ENCODE measurements at places on chromosomes 5 and 9.

- DNase-seq = no peak
Observed at GRCh38 chr5:132601071-132601728, 44.4 kb downstream of the RAD50 start.

DNA sequence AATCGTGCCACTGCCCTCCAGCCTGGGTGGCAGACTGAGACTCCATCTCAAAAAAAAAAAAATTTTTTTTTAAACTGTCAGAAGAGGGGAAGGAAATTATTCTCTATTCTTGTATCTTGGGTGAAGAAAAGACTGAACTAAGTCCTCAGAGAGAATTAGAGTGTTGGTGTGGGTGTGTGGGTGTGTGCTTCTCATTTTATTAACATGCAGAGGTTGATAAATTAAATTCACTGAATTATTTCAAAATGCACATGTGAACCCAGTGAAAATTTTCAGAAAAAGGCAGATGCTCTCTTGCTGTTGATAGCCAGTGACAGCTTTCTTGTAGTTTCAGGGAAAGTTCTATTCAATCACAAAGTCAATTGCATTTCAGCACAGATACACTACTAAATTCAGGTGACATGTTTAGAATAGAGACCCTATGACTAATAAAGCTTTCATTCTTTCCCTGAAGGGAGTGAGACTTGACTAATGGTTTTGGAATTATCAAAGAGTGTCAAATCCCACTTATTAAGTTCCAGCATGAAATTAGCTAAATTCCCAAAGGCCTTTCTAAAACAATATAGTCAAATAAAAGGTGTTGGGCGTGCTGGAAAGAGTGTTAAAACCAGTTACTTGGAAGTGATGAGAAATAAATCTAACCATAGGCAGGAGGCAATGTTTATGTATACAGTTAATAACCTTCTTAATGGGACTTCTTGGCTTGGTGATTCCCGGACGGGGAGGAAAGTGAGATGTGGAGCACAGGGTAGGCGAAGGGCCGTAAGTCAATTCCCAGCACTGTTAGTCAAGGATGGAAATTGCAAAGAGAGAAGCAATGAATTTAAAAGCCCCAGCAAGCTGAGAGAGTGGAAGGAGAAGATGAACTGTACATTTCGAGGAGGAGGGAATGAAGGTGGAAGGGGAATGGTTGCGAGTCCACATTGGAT lies 103.2 kb upstream of the SPATA31D4 start:
- no peak for DNase-seq

GRCh38 chr5:93460286-93460685 lies 120.7 kb downstream of the NR2F1-AS1 start:
- DNase-seq = no peak

DNA sequence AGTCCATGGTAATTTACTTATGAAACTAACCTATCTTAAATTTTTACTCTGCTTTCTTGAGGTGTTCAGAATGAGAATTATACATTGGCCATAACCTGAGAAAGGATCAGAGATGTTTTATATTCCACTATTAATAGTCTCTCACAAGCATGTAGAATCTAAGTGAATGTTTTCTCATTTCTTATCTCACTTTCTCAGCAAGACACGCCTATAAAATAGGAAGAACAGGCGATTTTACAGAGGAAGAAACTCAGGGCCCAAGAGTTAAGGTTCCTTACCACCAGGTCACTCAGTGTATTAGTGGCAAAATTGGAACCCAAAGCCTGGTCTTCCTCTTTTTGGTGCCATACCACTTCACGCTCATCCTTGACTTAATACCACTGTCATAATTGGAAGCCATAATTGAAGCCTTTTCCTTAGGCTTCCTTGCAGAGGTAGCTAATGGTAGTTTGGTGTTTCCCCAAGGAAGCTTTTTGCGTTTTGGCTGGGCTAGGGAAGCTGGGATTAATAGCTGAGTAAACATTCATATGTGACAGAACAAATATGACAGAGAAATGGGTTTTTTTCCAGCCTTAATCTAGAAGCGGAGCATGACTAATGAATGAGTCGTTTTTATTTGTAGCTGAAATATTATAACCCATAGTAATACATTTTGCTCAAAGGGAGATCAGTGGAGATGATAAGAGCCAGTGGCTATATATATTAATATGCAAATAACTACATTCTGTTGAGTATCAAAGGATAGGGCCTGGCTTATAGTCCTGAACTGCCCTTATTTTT lies 16.9 kb downstream of the HMGXB3 start:
- no peak for DNase-seq

DNA sequence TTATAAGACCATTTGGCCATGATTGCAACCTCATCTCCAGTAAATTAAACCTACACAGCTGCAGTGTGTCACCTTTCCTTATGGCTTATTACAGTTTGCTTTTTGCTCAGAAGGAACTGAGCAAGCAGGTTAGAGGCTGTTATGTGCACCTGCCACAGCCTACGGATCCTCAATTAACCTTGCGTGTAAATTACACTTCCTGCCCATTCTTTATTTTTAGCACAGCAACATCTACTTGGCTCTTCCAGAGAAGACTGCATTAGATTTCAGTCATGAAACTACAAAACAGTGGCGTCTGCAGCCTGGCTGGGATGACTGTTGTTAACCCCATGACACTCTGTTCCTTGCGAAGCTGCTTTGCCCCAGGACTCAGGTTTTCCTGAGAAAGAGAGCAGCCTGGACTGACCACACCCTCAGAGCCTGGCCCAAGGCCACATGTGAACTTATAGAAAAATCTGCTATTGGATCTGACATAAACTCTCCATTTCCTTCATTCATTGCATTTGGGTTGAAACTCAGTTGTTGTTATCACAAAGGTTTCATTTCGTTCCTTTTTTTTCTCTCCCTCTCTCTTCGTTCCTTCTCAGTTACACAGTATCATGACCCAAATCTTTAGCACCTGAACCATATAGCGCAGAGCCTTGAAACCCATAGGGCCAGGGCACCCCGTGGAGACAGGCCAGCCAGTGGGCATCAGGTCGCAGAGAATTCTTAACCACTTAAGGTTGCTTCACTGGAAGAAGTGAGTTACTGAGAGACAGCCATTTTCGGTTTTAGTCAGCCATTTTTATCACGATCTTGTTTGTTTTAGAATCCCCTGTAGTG lies 138.6 kb downstream of the PALM2AKAP2 start:
- peak; percentile 15 for DNase-seq

DNA sequence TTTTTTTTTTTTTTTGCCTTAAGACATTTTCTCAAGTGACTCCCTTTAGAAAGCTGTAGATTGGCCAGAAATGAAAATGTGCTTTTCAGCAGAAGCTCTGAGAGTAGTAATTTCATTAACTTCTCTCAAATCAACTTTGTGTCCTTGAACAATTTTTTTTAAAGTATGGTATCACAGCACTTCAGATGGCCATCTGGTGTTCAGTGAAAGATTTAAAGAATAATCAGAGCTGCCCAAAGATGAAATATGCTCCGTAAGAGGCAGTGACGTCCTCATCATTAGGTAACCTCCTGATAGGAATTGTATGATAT lies 43.0 kb upstream of the PCAT7 start:
- DNase-seq = no peak

- no peak for DNase-seq
Observed at GRCh38 chr5:165149431-165149830, 1644.0 kb downstream of the MAT2B start.

- no peak for DNase-seq
Observed at GRCh38 chr9:18260521-18260920, 213.4 kb upstream of the ADAMTSL1 start.

DNA sequence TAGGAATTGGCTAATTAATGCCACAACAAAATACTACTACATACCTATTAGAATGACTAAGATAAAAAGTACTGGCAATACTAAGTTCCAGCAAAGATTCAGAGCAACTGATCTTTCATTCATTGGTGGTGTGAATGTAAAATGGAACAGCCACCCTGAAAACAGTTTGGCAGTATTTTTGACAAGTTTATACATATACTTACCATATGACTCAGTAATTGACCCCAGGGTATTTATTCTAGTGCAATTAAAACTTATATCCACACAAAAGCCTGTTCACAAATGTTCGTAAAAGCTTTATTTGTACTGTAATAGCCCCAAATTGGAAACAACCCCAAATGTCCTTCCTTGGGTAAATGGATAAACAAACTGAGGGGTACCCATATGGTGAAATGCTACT lies 270.8 kb upstream of the ACTBL2 start:
- no peak for DNase-seq

- DNase-seq = no peak
Observed at GRCh38 chr5:514673-515072, 9.6 kb downstream of the SLC9A3 start.

- no peak for DNase-seq
Observed at GRCh38 chr5:173680660-173681242, 64.3 kb upstream of the BOD1 start.

GRCh38 chr9:114016629-114017423 lies 61.3 kb downstream of the AMBP start:
- DNase-seq = no peak

All from stimulated activated CD4-positive, alpha-beta T cell treated with anti-CD3 and anti-CD28 coated beads, Interleukin-15, amount 100 ng/mL, for 1 hour (primary cell).